ENCODE measurements at places on chromosomes 7 and 10. TPM values are rescaled to one million over a fixed set of nuclear protein-coding genes. Genes with fewer than 3 reads are reported as not detected.
A peak's percentile ranks its signal among the peaks of the same experiment; 100 is the strongest.

GRCh38 chr7:28771906-28772622, 186.1 kb downstream of the TRIL start:
- no peak for DNase-seq

GRCh38 chr10:26574783-26575182, 122.7 kb upstream of the PDSS1 start:
- DNase-seq: no peak

DNA sequence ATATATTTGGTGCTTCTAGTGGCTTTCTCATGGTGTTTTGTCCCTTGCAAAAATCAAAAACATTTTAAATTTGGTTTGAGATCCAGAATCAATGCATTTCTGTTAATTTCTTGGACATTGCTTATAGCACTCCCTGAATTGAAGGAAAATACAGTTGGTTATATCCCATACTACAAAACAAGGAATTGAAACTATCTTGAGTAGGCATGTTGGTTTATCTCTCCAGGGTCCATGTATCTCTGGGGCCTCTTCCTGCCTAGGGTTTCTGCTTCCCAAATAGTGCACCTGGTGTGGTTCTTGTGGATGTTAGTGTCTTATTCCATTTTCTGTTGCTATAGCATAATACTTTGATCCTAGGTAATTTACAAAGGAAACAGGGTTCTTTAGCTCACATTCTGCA, 212.4 kb downstream of the CAMK1D start:
- no peak for DNase-seq

- no peak for DNase-seq
Measured at GRCh38 chr10:87503401-87503800, 1.3 kb upstream of the MINPP1 start.

GRCh38 chr10:113609704-113610108, 54.1 kb downstream of the NRAP start:
- DNase-seq: peak; percentile 7

DNA sequence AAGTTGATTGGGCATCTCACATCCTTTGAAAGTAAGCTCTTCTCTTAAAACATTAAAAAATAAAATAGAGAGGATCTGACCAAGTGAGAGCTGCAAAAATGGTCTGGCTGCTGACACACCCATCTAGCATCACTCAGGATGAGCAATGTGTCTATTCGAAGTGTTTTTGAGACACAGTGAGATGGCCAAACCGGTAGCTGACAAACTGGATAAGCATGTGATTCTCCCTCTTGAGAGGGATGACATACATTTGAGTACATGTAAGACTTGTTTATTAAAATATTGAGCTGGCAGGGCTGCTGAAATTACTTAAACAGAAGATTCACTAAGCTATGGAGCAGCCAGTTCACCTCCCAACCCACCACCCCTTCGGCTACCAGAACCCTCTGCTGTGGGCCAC, 333.9 kb downstream of the ADRA2A start:
- peak; percentile 14 for DNase-seq

DNA sequence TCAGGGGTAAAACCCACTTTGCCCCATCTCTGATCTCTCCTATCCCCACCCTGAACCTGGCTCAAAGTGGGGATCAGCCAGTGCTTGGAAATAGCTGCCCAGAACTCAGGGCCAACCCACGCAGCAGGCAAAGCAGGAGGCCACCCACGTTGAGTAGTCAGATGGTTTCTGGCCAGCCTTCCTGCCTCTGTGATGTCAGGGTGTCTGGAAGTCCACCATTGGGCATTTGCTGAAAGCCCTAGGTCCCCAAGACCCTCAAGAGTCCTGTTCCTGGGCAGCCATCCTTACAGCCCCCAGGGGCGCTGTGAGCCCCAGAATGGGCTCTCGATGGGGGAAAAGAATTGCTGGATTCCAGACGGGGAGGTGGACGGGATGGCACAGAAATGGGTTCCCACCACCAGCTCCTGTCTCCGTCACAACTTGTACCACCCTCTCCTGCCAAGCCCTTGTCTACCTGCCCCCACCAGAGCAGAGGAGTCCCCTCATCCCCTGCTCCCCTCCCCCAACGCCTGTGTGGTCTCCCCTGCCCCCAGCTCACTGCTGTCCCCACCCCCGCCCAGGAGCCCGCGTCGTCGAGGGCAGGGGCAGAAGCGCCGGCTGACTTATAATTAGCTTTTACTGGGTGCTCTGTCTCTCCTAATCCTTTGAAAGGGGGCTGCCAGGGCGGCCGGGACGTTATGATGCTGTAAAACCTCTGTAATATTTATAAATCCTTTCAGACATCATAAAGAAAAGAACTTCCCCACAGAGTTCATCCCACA, 3.9 kb downstream of the MYL10 start:
- no peak for DNase-seq

- DNase-seq: no peak
Measured at GRCh38 chr7:139681463-139681755, 96.4 kb downstream of the HIPK2 start.

GRCh38 chr7:2800220-2800930, 43.7 kb downstream of the GNA12 start:
- no peak for DNase-seq

GRCh38 chr10:76356557-76356956, 925.1 kb downstream of the LRMDA start:
- DNase-seq: no peak

DNA sequence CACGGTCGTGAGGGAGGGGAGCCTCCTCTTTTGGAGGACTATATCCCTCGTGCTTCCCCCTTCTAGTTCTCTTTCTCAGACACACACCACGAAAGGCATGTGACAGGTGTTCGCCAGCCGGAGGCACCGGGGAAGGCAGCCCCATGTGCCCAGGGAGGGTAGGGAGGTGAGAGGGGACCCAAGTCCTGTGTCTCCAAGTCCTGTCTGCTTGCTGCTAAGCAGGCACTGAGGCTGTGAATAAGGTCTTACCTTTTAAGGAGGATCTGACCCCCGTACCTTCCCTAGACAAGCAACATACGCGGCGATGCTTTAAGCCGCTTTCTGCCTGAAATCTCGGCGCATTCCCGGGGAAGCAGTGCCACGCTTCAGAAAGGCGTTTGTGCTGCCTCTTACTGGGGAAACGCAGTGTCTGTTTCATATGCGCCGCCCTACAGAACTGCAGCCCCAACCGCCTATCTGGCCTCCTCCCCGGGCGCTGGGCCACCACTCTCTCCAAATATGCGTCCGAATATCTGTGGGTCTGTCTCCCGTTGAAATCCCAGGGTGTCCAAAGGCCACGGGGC, 770 bp downstream of the PLXNA4 start:
- DNase-seq: peak; percentile 8

DNA sequence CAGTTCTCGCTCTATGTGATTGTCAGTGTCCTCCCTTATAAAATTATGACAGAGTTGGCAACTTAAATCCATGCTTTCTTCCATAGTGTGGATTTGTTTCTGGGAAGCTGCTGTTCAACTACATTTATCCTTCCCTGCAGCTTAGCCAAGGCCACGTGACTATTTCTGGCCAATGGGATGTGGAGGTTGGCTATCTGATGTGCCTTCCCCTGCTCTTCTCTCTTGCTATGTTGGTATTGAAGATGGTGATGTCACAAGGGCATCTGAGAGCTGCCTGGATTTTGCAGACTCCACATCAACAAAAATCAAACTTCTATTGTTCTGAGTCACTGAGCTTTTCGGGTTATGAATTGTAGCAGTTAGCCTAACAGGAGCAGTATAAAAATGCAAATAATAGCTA, 164.9 kb upstream of the RHOBTB1 start:
- no peak for DNase-seq

Gene IFIT1B
- total RNA-seq: not detected

Gene UNC5B
- 36.6 TPM for total RNA-seq

Gene SPAG6
- not detected for total RNA-seq

Gene GRID2IP
- total RNA-seq: 0.26 TPM

Gene IL6
- 0.53 TPM for total RNA-seq
